ENCODE measurements at places on chromosomes 12 and 14.
A peak's percentile ranks its signal among the peaks of the same experiment; 100 is the strongest.

DNA sequence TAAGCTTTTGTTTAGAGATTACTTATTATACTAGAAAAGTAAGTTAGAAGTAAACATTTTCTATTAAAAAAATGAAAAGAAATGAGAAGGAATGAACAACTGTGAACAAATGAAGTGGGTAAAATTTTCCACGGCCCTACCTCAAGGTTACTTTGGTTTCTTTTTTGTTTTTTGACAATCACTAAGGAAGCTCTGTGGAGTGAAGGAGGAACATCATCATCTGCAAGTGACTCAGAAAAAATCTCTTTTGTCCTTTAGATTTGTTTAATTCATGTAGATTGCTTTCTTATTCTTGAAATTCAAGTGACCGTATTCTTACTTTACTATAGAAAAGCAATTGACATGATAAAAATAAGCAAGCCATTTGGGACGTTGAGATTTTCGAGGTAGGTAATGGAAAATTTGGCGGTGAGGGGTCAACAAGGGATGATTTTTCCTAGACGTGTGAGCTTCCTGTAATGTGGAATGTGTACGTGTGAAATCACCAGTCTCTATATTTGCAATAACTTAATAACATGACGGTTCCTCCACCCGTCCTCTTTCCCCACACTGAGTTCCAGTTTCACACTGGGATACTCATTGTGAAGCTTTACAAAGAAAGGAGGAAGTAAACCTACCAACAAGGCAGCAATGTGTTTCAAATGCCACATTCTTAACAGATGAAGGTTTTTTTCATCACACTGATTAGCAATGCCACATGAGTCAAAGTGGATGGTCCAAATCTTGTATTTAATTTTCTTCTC, 62.3 kb upstream of the EGLN3 start:
- no peaks in the 10 kb centered on the region for H3K36me3 ChIP-seq
- no peaks in the 10 kb centered on the region for H3K27me3 ChIP-seq
- H3K27ac ChIP-seq, result no peak overlapping the region
- DNase-seq, result no peak

- no peak overlapping the region for H3K27ac ChIP-seq
- no peak for DNase-seq
- no peaks in the 10 kb centered on the region for H3K27me3 ChIP-seq
- no peak overlapping the region for H3K4me3 ChIP-seq
- no peaks in the 10 kb centered on the region for H3K36me3 ChIP-seq
- no peaks in the 10 kb centered on the region for H3K4me1 ChIP-seq
These were observed 141.6 kb upstream of the MAX start for GRCh38 chr14:65243766-65244442.

DNA sequence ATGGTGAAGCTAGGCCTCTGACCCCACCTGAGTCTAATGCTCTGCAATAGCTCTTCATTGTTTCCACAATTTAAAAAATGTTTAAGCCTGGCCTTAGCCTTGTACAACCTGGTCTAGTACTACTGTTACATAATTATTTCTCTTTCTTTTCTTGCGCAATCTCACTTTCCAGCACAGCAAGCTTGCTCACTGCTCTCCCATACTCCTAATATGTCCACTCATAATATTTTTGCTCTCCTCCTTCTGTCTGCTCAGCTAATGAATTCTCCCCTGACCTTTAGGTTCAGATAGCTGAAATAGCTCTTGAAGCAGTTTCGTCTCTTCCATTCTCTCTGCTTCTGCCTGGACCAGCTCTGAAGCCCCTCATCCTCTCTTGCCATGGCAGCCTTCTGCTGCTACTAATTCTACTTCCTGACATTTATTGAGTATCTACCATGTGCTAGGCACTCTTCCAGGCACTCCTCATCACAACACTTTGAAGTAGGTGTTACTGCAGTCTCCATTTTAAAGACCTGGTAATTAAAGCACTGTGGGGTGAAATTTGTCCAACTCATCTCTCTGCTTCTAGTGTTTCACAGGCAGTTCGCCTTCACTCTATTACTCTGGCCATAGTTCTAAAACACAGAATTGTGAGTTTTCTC, 2.8 kb upstream of the SLC48A1 start:
- H3K36me3 ChIP-seq, result no peaks in the 10 kb centered on the region
- peaks cover 57% of the 10 kb centered on the region for H3K4me1 ChIP-seq
- no peak overlapping the region for H3K4me3 ChIP-seq

GRCh38 chr14:93527203-93527607, 96.5 kb downstream of the UNC79 start:
- DNase-seq, result no peak
- no peak overlapping the region for H3K27ac ChIP-seq
- H3K4me3 ChIP-seq, result no peak overlapping the region

DNA sequence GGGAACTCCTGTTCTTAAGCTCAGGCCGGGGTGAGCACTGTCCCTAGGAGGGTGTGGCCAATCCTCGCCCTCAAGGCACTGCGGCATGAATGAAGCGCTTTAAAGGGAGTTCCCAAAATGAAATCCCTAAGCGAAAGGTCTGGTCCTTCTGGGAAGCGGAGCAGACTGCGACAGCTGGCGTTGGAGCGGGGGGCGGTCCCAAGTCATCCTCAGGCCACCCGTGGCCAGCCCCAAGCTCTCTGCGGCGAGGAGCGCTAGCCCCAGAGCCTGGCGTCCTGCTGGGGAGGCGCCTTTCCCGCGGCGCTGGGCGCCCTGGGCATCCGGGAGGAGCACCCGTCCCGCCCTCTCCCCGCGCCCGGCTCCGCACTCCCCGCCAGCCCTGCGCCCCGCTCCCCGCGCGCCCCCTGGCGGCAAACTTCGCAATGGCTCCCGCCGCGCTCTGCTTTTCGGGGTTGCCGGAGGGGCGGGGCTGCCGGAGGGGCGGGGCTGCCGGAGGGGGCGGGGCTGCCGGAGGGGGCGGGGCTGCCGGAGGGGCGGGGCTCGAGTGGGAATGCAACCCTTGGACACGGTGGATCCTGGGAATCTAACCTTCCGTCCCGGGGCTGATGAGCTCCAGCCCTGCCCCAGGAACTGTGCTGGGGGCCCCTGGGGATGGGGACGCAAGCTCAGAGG, 25.4 kb downstream of the ZBTB42 start:
- peaks cover 23% of the 10 kb centered on the region for H3K4me1 ChIP-seq
- no peaks in the 10 kb centered on the region for H3K27me3 ChIP-seq
- H3K27ac ChIP-seq, result peak overlapping the region; percentile 34
- H3K4me3 ChIP-seq, result peak overlapping the region; percentile 71
- no peaks in the 10 kb centered on the region for H3K36me3 ChIP-seq

- no peaks in the 10 kb centered on the region for H3K27me3 ChIP-seq
- DNase-seq, result no peak
- no peak overlapping the region for H3K27ac ChIP-seq
- no peaks in the 10 kb centered on the region for H3K36me3 ChIP-seq
These were observed 519.9 kb downstream of the C12orf50 start for GRCh38 chr12:87509237-87509820.

GRCh38 chr12:1501695-1502378, 92.5 kb downstream of the FBXL14 start:
- no peak overlapping the region for H3K4me3 ChIP-seq
- no peak for DNase-seq
- peaks cover 5% of the 10 kb centered on the region for H3K4me1 ChIP-seq
- H3K27ac ChIP-seq, result no peak overlapping the region

DNA sequence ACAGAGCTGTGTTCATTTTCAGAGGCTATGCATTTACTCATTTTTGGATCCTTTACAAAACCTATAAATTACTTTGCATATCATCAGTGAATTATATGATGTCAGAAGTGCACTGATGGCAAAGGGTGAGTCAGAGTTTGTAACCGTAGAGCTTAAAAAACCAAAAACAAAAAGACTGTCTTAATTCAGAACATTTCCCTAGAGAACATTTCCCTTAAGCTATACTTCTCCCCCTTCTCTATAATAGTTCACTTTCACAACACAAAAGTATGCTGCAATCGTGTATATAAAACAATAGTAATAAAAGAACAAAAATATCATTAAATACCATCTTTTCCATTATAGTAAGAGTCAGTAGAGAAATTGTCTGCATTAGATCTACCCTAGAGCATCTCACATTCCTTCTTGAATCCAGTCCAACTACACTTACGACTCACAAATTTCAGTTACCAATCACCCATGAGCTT, 934.9 kb downstream of the LRFN5 start:
- H3K27me3 ChIP-seq, result no peaks in the 10 kb centered on the region
- H3K27ac ChIP-seq, result no peak overlapping the region
- H3K36me3 ChIP-seq, result no peaks in the 10 kb centered on the region
- DNase-seq, result no peak
- no peak overlapping the region for H3K4me3 ChIP-seq

DNA sequence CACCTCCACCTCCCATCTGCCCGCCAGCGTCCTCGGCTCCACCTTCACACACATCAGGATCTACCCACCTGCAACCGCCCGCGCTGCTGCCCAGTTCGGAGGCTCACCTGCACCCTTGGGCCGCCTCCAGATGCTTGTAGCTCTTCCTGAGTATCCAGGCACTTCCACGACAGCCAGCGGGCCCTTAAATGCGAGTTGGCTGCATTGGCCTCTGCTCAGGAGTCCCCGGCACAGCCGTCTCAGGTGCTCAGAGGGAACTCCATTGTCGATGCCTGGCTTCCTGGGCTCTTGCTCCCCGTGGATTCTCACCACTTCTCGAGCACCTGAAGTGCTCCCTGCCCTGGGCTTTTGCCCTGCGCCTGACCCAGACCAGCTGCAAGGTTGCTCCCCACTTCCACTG, 21.9 kb upstream of the CDCA4 start:
- peaks cover 2% of the 10 kb centered on the region for H3K27me3 ChIP-seq
- no peak overlapping the region for H3K4me3 ChIP-seq
- H3K27ac ChIP-seq, result no peak overlapping the region
- peaks cover 17% of the 10 kb centered on the region for H3K4me1 ChIP-seq
- H3K36me3 ChIP-seq, result no peaks in the 10 kb centered on the region
